AG04450 (cell line): ENCODE measurements at places on chromosomes 12 and 14. TPM values are rescaled to one million over a fixed set of nuclear protein-coding genes. Genes with fewer than 3 reads are reported as not detected.
A peak's percentile ranks its signal among the peaks of the same experiment; 100 is the strongest.

- no peak for DNase-seq
Observed at GRCh38 chr12:127729381-127729780, 537.6 kb upstream of the TMEM132C start.

GRCh38 chr12:94938583-94938982 is 64.9 kb downstream of the NDUFA12 start:
- no peak for DNase-seq

DNA sequence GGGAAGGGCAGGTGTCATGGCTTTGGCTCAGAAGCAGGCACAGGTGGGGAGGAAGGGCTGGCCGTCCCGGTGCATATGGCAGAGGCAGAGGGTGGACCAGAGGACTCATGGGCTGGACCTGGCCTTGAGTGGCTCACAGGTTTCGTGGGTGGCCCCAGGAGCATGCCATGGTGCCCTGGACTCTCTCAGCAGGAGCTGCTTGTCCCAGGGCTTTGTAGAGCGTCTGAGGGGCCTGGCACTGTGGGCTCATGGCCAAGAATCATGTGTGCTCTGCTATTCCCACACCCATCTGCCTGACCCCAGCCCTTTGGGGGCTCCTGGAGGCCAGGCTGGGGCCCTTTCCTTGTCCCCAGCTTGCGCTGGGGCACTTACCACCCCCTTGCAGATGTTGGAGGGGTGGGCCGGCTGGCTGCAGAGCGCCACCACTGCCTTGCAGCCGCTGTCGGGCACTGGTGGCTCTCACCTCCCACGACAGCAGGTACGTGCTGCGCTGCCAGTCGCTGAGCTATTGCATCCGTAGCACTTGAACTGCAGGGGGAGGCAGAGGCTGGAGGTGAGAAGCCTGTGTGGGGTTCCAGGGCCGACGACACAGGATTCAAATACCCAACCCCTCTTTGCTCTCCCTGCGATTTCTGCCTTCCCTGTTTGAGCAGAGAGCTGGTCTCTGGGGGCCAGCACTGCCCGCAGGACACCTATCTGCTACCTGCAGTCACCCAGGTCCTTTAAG is 187.4 kb upstream of the PRMT8 start:
- no peak for DNase-seq

GRCh38 chr12:74906224-74906623 is 303.4 kb downstream of the KCNC2 start:
- no peak for DNase-seq

- peak; percentile 16 for DNase-seq
Observed at GRCh38 chr12:106919910-106920544, 35.7 kb upstream of the TMEM263 start.

- no peak for DNase-seq
Observed at GRCh38 chr14:31243860-31244259, 36.3 kb upstream of the HECTD1 start.

- no peak for DNase-seq
Observed at GRCh38 chr14:23436327-23437132, 1.1 kb upstream of the MYH7 start.

DNA sequence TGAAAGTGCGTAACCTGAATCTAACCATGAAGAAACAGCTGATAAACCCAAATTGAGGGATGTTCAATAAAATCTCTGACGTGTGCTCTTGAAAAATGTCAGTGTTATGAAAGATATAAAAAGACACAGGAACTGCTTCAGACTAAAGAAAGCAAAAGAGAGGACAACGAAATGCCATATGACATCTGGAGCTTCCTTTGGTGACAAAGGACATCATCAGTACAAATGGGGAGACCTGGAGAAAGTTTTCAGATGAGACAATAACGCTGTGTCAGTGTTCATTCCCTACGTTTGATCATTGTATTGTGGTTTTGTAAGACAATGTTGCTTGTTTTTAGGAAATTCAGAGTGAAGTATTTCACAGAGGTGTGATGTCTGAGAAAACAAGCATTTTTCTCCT is 125.9 kb upstream of the MAP1LC3B2 start:
- no peak for DNase-seq

- no peak for DNase-seq
Observed at GRCh38 chr12:8064131-8064530, 2.0 kb downstream of the C3AR1 start.

- DNase-seq, result peak; percentile 36
Observed at GRCh38 chr14:54253195-54253947, 143.4 kb upstream of the CDKN3 start.

DNA sequence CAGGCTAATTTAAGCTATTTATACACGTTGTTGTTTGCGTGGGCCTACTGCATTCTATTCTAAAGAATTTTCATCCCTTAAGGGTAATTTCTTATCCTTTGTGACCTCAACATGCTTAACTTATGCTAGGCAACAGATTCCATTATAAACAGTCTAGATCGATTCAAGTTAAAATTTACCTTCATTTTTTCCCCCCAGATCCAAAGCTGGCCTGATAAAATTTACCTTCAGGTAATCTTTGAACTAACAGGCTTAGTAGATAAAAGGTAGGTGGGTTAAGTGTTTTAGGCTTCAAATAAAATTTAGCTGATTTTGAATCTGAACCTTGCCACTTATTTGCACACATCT is 389 bp upstream of the CCNB1IP1 start:
- DNase-seq, result no peak

DNA sequence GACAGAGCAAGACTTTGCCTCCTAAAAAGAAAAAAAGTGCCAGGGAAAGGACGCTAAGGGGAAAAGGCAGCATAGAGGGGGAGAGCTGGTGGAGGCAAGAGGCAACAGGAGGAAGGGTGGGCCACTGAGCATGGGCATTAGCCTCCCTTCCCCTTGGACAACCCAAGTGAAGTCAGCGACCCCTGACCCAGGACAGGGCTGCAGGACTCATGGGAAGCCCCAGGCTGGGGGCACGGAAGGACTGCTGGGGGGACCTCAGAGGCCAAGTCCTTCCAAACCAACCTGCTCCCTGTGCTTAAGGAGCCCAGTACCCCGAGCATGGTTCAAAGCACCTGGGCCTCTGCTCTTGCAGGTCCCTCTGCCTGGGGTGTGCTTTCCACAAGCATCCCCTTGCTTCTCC is 27.5 kb downstream of the CMKLR1 start:
- no peak for DNase-seq

DNA sequence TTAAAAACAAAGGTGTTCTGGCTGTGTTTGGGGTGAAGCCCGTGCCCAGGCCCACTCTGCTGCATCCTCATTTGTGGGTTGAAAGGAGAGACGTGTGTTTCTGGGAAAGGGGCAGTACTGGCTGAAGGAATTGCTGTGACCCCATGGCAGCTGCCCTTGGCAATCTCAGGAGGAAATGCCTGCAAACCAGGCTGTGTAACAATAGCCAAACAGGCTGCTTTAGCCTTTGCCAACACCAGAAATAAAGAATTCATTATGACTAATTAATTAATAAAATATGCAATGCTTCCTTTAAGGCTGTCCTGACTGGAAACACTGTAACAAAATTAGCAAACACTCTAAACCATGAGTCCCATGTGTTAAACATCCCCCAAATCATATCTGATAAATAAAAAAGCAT is 53.0 kb upstream of the KRR1 start:
- DNase-seq, result no peak

- no peak for DNase-seq
Observed at GRCh38 chr12:96343347-96343954, 56.8 kb downstream of the CDK17 start.

GOLGA5 gene
- polyA plus RNA-seq, result 52.8 and 67.3 TPM in 2 replicates

ABHD12B gene
- polyA plus RNA-seq, result 0.32 TPM in 2 replicates

SIX4 gene
- polyA plus RNA-seq, result 17.7 and 21.8 TPM in 2 replicates
